ENCODE measurements at places on chromosomes 6 and 20.

GRCh38 chr6:114068116-114068515 is 97.2 kb upstream of the HDAC2 start:
- no peak for DNase-seq

GRCh38 chr6:27562027-27562410 is 89.1 kb upstream of the ZNF184 start:
- DNase-seq: no peak

- no peak for DNase-seq
Observed at GRCh38 chr6:74805916-74806696, 399.7 kb downstream of the COL12A1 start.

GRCh38 chr6:14412026-14412425 is 294.5 kb downstream of the CD83 start:
- no peak for DNase-seq

Measured in BE2C (cell line).